ENCODE measurements at places on chromosomes 4 and X.

DNA sequence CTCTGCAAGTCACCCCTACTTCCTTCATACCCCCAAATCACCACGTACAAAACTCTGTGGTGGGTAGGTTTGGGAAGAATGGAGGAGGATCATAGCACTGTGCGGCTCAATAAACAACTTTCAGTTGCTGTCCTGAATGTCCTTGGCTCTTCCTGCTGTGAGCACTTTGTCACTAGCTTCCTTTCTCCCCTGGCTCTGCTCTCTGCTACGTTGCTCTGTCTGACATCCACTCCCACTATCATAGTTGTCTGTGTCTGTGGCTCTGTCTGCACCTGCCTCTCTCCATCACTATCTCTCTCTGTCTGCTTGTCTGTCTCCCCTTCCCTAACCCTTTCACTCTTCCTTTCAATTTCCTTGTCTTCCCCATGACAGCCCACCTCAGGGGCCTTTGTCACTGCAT is 21.2 kb upstream of the SMPX start:
- no peak for DNase-seq

- no peak for DNase-seq
Observed at GRCh38 chr4:147318586-147318985, 162.3 kb upstream of the EDNRA start.

DNA sequence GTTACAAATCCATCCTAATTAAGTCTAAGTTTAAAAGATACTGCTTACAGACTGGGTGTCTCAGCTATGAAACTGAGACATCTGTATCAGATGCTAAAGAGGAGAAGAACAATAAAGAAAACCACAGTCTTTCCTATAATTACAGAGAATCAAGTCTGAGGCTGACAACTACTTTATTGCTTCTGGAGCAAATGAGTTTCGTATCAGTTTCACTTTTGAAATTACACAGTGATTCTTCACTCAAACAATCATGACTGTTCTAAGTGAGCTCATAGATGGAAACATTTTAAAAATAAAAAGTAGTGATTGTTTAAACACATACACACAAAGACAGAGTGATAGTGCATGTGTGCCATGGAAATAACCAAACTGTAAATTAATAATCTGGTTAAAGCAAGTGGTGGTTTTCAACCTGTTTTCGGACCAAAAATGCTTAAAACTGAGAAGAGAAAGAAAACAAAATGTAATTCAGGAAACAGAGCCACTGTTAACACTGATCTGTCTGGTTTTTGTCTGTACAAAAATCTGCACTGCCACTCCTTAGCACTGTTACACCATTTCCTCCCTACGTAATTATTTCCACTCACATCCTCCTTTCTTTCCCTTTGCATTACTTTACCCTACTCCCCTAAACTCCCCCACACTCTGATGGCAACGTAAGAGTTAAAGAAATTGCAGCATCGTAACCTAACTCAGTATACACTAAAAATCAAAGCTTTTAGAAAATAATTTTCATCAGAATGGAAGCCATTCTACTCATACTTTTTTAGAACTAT is 12.5 kb downstream of the RFC1 start:
- DNase-seq = peak; percentile 47

GRCh38 chr4:3108211-3108610 is 33.7 kb downstream of the HTT start:
- DNase-seq = no peak

DNA sequence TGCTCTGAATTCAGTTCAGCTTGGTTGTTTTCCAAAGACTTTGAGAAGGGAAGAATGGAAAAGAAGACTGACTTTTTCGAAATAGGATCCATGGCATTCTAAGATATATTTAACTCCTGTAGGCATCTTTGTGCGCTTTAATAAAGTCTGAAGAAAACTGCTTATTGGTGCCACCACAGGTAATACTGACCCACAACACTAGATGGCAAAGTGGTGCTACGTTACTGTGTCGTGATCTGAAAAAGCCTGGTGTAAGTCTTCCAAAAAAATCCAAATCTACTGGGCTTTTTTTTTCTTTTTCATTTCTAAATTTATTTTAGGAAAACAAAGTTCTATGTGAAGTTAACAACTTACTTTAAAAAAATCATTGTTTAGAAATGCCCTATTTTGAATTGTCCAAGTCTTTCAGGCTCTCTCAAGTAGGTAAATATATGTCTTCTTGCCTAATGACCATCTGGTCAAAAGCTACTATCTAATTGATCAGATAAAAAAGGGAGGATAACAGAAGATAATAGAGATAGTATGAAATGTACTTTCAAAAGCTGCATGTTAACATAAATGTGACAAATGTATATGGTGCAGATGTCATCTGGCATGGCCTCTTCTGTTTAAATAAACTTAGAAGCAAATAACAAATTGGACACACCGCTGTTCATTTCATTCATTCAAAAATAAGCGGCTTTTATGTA is 47.0 kb upstream of the MID1IP1 start:
- peak; percentile 34 for DNase-seq

GRCh38 chr4:78481180-78481579 is 70.4 kb upstream of the ANXA3 start:
- DNase-seq = no peak

GRCh38 chr4:22678940-22679854 is 13.5 kb upstream of the GBA3 start:
- peak; percentile 83 for DNase-seq

GRCh38 chr4:106773076-106773905 is 262.8 kb downstream of the DKK2 start:
- no peak for DNase-seq

DNA sequence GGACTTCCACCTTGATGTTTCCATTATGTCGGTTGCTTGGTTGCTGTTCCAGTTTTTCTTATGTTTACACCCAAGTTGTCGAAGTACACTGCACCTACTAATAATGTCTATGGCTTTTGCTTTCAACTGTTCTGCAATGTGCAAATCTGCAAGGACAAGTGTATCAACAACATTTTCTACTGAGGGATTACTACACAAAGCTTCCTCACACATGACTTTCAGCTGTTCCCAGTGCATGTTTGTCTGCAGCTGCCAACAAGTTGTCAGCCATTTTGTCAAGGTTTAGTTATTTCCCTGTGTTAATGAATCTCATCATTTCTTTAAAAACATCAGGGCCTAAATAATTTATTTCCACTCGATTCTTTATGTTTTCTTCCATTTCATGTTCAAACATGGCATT is 45.4 kb upstream of the UGT2A3 start:
- DNase-seq = no peak

GRCh38 chr4:81137446-81137845 is 77.6 kb downstream of the PRKG2 start:
- no peak for DNase-seq

- DNase-seq = peak; percentile 28
Observed at GRCh38 chr4:187283201-187283955, 559.7 kb upstream of the FAT1 start.

GRCh38 chrX:37701588-37701987 is 16.0 kb downstream of the XK start:
- no peak for DNase-seq

GRCh38 chrX:153646620-153647373 is at the start of gene DUSP9:
DUSP9 (plus strand) TSS chrX:153647203; CDS start chrX:153647954, 751 bp downstream.
- no peak for DNase-seq

DNA sequence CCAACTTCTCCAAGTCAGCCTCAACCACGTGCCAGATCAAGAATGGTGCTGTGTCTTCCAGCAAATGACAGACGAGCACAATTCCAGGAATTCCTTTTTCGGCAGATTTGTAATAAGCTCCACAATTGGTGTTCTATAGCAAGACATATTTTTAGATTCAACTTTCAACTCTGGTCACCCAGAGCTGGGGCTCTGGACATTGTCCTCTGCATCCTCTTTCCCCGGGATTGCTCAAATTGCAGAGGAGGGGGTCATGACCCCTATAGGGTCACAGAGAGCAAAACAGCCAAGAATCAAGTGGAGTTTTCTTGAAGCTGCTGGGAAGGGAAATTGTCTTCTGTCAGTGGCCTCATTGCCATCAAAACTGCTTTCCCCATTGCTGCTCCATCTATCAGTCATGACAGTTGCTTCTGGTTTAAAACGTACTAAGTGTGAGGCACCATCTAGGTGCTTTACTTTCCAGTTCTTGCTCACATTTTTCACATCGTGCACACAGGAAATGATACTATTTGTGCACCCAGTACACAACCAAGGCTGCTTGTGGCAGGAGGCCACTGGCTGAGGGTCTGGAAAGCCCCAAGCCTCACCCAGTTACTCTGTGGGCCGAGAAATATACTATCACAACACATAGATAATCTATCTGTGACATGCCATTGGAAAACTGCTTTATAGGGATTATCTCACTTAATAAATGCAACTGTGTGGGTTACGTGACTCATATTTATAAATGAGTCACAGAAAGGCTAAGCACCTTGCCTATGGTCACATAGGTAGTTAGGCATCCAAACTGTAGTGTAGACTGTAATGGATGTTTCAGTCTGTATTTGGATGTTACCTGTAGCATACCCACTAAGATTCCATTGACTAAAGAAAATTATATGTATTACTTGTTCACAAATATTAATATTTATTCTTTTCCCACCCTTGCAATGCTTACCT is 91.7 kb upstream of the PHOX2B start:
- no peak for DNase-seq

DNA sequence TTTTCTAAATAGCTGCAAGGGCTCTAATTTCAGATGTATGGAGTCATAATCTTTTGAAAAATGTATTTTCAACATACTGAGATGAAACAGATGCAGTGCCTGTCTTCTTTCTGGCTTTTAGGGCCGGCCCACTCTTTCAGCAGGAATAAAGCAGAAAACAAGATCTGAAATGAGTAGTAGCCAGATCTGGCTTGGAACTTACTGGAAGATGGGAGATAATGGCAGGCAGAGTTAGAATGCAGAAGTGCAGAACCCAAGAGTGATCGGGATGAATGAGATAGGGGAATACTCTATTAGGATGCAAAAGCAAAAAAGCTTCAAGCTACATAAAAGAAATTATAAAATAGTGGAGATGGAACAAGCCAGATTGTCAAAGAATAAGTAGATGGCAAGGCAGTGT is 1.4 kb upstream of the FAM120C start:
- no peak for DNase-seq

DNA sequence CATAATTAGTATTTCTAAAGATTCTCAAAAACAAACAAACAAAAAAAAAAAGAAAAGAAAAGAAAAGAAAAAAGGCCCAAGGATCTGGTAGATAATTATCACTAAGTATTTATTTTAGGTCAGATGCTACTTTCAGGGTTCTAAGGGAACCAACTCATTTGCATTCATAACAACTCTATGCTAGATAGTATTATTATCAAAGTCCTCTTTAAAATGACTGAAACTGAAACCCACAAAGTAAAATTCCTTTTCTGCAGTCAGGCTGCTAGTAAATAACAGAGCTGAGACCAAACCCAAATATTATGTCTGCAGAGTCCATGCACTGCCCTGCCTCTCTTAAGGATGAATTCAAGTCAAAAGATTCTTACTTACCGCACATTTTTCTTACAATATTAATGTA is 38.3 kb upstream of the MAPK10 start:
- DNase-seq = no peak

- DNase-seq = no peak
Observed at GRCh38 chrX:10582215-10582733, 38.1 kb downstream of the MID1 start.

- DNase-seq = no peak
Observed at GRCh38 chr4:148118633-148119032, 323.6 kb downstream of the NR3C2 start.

GRCh38 chr4:76977736-76978350 is 28.3 kb downstream of the SEPTIN11 start:
- no peak for DNase-seq

GRCh38 chr4:37393889-37394288 is 149.3 kb downstream of the NWD2 start:
- no peak for DNase-seq

- DNase-seq = peak; percentile 19
Observed at GRCh38 chr4:73341454-73341853, 62.6 kb upstream of the ALB start.

- DNase-seq = no peak
Observed at GRCh38 chrX:9730752-9731151, 34.9 kb downstream of the GPR143 start.

GRCh38 chr4:85760511-85760910 is 285.6 kb downstream of the ARHGAP24 start:
- DNase-seq = peak; percentile 54

GRCh38 chr4:148015058-148015457 is 283.2 kb downstream of the ARHGAP10 start:
- no peak for DNase-seq

- DNase-seq = no peak
Observed at GRCh38 chrX:46673620-46674359, 85.1 kb downstream of the SLC9A7 start.

GRCh38 chr4:121712001-121712651 is 15.3 kb upstream of the ANXA5 start:
- peak; percentile 42 for DNase-seq

DNA sequence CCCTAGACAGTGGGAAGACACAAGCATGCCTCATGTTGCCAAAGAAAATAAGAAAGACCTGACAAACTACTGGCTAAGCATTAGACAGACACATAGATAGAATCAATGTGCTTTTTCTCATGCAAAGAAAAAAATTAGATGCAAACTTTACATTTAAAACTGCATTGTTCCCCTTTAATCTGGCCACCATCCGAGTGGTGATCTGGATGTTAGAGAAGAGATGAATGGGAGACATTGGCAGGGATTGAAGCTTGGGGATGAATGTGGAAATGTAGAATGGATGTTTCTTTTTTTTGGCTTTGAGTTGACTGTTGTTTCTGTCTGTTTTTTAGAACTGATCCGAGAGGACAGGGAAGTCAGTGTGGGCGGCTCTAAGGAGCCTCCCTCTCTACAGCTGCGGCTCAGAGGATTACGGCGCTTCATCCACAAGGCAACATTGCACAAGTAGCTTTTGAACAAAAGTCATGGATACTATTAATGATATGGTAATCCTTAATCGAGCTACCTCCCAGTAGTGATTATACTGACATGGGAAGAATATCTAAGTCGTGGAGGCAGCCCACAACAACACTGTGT is 53.0 kb downstream of the HELT start:
- DNase-seq = no peak

DNA sequence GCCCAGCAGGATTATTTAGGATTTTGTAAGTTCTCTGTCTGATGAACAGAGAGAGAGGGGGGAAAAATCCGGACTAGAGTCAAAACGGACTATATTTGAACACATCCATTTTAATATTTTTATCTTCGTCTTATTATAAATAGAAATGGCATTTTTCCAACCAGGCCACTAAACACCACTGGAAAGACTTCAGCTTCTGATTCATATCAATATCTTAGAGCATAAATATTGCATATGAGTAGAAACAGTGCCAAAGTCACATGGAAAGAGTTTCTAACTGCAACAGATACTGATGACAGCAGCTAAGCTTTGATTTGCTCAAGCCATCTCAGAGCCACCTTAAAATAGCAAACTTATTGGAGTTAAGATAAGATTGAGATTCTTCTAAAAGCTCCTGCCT is 456 bp downstream of the PPARGC1A start:
- DNase-seq = no peak

GRCh38 chr4:7029921-7030320 is 13.3 kb upstream of the TADA2B start:
- DNase-seq = no peak

- DNase-seq = no peak
Observed at GRCh38 chrX:13266641-13267345, 53.1 kb downstream of the ATXN3L start.
